ENCODE measurements at places on chromosomes 1 and 21. TPM values are rescaled to one million over a fixed set of nuclear protein-coding genes. Genes with fewer than 3 reads are reported as not detected.

Gene SELP
- 0.76 TPM for polyA plus RNA-seq

Gene WDTC1
- polyA plus RNA-seq, result 27.1 TPM

Gene TGFB2
- polyA plus RNA-seq, result 41.7 TPM

Gene LMOD1
- 15.6 TPM for polyA plus RNA-seq

Gene CELA2B
- polyA plus RNA-seq, result 2.2 TPM

Gene FCGR3B
- 0.31 TPM for polyA plus RNA-seq

Gene CD1E
- 0.24 TPM for polyA plus RNA-seq

Gene DCDC2B
- polyA plus RNA-seq, result 0.69 TPM

All from muscle of leg (tissue), 16 donors.